ENCODE measurements at places on chromosomes 7 and 10.
A peak's percentile ranks its signal among the peaks of the same experiment; 100 is the strongest.

DNA sequence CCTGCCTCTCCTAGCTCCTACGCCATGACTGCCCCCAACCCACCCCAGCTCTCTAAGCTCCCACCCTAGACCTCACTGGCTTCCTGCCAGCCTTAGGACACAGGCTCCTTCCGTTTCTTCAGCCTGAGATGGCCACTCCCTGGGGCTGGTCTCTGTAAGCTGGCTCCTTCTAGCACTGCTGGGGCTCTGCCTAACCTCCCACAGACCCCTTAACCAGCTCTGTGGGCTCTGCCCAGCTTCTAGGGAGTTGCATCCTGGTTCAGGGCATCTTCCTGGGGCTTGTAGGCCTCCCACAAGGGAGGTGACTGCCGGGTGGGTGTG lies 478.6 kb upstream of the KLF6 start:
- no peak for DNase-seq

GRCh38 chr10:102120991-102121738 lies 997 bp upstream of the LDB1 start:
- peak; percentile 29 for DNase-seq

GRCh38 chr10:43350156-43350555 lies 21.3 kb upstream of the FXYD4 start:
- no peak for DNase-seq

GRCh38 chr7:70542750-70543376 lies 589.1 kb upstream of the GALNT17 start:
- no peak for DNase-seq

- no peak for DNase-seq
Measured at GRCh38 chr7:138658889-138659288, 42.3 kb downstream of the SVOPL start.

DNA sequence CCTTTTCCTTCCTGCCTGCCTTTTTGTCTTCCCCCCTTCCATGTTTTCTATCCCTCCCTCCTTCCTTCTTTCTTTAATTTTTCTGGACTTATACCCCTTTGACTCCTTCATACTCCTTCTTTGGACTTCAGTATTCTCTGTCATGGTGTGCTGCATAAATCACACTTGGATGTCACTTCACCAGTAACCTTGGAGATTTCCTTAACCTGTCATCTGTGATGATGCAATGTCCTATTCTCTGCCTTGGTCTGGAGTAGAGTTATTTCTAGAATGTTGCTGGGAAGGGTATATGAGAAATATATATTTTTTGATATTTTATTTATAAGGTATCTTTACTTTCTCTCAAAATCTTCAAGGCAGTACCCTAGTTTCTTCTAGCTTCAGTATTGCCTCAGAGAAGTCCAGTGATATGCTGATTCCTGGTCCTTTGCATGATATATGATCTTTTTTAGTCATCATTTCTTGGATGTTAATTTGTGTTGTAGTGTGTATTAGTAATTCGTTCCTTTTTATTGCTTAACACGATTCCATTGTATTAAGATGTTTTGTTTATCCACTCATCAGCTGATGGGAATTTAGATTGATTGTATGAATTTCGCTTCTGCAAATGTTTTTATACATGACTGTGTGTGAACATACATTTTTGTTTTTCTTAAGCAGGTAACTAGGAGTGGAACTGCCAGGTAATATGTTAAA lies 206.9 kb upstream of the MBL2 start:
- DNase-seq: no peak
